NCI-H345 (cell line): ENCODE measurements at places on chromosomes 2 and 18.

DNA sequence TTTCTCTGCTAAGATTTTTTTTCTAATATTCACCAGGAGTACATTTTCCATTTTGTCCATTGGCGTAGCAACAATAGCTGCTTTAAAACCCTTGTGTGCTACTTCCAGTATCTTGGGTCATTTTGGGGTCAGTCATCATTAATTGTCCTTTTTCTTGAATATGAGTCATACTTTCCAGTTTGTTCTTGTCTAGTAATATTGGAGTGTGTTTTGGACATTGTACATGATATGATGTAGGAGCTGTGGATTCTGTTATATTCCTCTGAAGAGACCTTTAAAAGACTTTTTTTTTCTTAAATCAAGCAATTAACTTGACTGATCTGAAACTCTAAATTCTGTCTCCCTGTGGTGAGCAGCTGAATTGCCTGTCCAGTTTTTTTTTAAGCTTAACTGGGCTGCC, 40.8 kb downstream of the AGPS start:
- DNase-seq = no peak

DNA sequence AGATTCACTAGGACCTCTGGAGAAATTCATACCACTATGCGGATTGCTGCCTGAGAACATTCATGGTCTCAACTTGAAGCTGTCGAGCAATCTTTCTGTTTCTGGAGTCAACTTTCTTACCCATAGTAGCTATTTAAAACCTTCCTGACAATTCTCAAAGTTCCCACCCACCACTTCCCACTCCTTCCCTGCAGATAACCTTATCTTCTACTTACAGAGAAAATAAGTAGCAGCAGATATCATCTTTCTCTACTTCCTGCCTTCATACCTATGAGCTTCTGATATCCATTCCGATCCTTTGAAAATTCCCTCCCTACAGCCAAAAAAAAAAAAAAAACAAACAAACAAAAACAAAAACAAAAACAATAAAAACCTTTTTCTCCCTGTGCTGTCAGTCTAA, 81.2 kb upstream of the CYRIA start:
- no peak for DNase-seq

- DNase-seq = no peak
Measured at GRCh38 chr2:37987098-37987775, 62.1 kb downstream of the RMDN2 start.

DNA sequence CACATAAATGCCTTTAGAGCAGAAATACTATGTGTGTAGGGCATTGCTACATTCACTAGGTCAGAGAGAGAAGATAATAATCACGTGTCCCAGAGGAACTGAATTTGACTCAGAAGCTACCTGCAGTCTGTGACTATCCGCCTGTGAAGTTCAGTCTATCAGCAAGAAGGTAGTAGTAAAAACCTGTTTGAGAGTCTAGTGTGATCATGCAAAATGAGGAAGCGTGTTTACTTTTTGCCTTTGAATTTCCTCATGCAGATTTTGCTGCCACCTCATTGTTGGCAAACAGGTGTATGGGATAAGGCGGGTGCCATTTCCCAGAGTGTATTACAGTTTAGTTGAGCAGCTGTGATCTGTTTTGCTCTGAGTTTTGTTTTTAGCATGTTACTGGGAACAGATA, 403.9 kb upstream of the FANCL start:
- DNase-seq = no peak

DNA sequence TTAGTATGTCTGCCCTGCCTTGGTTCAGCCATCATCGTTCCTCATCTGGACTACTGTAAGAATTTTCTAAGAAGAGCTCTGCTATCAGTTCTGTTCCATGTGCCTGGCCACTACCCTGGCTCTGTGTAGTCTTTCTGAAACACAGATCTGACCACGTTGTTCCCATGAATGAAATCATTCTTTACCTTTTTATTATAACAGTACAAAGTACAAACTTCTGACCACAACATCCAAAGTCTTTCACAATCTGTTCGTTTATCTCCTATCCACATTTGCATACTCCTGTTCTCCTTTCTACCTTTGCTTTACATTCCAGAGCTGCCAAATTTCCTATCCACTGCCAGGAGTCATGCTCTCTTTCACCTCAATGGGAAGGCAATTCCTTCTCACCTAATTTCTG, 284.6 kb upstream of the LRP1B start:
- no peak for DNase-seq

GRCh38 chr2:36570416-36570815, 27.6 kb downstream of the FEZ2 start:
- no peak for DNase-seq

DNA sequence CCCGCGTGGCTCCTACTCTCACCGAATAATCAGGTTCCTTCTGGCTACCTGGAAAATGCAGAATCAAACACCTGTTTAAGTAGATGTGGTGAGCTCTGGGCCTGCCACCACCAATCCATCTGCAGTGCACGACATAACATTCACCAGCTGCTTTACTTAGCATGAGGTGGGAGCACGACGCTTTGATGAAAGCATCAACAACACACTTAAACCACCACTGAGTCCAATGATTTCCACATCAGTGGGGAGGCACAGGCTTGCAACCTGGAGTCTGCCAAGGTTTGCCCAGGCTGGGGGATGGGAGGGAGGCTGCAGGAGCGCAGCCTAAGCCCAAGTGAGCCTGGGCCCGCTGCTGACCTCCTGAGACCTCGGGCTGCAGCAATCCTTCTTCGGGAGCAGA, 415.5 kb downstream of the MEIS1 start:
- no peak for DNase-seq

DNA sequence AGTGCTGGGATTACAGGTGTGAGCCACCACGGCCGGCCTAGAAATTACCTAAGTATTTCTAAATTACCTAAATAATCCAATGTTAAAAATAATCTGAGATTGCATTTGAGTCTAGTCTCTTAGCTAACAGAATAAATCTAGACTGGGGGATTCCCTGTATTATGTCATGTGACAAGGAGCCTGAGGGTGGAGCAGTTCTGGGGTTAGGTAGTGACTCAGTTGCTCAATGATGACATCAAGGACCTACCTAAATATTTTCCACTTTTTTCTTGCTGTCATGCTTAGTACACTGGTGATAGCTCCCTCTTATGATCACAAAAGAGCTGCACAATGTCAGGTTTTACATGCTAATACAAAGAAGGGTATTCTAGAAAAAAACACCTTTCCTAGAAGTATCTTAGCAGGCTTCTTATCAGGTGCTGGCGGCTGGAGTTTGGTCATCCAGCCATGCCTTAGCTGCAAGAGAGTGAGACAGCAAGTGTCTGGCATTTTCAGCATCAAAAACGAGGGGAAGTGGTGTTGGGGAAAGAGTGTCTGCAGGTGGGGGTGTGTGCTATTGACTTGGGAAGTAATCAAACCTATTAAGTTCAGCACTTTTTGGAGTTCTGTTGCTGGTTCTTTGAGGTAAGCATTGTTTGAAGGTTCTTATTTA, 17.5 kb upstream of the CEP192 start:
- DNase-seq = no peak

DNA sequence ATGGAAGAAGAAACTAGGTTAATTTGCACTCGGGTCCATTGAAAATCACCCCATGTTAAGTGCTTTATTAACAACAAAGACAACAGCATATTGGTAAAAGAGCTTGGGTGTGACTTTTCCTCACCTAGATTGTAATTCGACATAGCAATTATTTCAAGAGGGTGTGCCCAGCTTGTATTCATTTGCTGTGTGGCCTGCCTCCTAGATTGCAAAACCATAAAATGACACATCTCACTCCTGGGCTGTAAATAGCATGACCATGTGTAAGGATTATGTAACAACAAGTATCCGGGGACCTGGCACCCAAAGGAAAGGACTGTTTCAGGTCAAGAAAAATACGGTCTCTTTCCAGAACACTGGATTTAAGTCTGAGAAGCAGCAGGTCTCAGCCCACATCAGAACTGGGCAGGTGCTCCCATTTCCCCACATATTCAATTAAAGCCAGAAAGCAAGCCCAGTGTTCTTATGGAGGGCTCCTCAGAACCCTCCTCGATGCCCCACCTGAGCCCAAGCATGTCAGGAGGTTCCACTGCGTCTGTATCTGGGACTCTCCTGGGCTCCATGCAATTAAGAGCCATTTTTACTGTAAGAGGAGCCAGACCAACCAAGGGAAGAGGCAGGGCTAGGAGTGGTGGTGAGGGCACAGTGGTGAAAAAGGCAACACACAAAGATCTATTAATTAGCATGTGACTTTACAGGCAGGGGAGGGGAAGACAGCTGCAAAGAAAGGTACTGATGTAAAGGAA, 39.2 kb downstream of the MREG start:
- DNase-seq = no peak

GRCh38 chr2:101310834-101311695, 2.6 kb upstream of the RNF149 start:
- no peak for DNase-seq

DNA sequence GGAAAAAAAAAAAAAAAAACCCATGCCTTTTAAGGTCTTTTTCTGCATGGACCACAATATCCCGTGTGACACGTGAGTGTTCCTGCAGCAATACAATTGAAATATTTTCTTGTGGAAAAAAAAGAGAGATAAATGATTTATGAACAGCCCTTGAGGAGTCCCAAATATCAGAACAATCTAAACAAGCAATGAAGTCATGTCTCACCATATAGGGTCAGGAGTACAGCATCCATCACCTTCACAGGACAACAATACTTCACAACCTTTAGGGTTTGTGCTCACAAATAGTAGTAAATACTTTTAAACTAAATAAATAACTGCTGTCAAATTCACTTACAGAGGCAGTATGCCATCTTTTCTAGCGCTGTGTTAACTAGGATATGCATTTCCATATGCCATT, 87.9 kb downstream of the ZEB2 start:
- no peak for DNase-seq

GRCh38 chr2:169090133-169090820, 20.9 kb downstream of the DHRS9 start:
- DNase-seq = no peak

GRCh38 chr2:207632575-207633493, 7.6 kb upstream of the METTL21A start:
- no peak for DNase-seq

GRCh38 chr2:110713513-110714362, 18.6 kb upstream of the ACOXL start:
- no peak for DNase-seq

DNA sequence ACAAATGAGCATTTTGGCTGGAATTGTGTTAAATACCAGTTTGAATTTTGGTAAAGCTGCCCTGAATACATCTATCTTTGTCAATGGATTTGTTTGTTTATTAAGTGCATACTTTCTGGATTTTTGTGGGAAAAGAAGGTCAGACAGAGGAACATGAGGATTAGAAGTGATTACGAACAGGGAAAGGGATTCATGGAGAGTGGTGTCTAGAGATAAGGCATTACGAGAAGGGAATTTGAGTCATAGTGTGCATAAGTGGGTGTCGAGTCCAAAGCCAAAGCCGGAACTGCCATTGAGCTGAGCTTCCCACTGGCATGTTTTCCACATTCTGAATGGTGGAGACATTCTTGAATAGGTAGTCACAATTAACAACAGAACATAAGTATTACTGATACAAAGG, 68.9 kb upstream of the EFEMP1 start:
- DNase-seq = no peak
